Inflammatory macrophage treated with lipopolysaccharide for 4 hours (primary cell): ENCODE measurements at places on chromosomes 2 and 18.

DNA sequence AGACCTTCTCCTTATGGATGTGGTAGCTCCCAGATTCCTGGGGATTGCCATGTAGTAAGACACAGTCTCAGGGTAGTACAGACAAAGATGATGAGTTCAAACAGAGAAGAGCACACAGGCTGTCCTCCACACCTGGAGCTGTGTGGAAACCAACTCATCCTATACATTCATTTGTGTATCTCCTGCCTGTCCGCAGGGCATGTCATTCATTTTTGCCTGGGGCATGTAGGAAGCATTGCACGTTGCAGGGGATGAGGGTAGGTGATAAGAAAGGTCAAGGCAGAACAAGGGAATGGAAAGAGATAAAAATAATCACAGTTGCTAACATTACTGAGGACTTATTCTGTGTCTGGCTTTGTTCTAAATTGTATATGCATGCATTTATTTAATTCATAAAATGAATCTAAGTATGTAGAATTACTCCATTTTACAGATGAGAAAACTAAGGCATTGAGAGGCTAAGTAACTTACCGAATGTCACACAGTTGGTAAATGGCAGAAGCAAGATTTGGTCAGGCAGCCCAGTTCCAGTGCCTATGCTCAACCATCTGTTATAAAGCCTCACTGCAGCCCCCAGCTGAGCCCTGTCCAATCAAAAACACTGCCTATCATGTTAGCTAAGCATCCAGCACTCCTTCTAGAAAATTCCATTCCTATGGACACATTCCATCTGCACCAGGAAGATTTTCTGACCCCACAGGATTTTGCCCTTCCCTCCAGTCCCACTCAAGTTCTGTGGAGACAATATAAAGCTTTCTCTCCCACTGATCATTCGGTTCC lies 81.0 kb downstream of the SUMO1 start:
- DNase-seq, result no peak

DNA sequence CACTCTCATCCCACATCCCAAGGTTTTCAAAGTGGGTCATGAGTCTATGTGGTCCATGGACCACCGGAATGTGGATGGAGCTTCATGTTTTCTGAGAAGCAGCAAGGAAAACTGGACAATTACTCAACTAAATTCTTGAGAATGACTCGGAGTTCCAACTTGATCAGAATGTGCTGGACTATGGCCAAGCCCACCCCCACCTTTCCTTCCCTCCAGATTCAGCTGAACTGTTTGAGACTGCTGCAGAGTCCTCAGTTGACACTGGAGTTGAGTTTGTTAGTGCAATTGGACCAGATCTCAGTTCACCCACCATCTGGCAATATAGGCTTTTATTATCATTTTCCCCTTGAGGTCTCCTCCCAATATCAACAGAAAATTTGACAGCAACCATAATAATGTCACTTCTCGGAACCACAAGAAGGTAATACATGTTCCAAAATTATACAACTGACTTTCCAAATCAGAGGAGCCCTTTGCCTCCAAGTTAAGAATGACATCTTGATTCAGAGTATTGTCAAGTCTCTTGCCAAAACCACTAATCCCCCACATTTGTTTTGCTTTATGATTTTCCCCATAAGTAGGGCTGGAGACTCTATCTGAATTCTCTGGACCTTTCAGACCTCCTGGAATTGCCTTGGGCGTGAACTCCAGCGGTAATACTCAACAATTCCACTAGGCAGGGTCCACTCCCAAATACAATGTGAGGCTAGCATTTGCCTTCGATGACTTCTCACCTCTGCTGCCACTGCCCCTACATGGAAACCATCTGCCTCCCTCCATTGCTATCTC lies 8.8 kb downstream of the COL4A4 start:
- no peak for DNase-seq

DNA sequence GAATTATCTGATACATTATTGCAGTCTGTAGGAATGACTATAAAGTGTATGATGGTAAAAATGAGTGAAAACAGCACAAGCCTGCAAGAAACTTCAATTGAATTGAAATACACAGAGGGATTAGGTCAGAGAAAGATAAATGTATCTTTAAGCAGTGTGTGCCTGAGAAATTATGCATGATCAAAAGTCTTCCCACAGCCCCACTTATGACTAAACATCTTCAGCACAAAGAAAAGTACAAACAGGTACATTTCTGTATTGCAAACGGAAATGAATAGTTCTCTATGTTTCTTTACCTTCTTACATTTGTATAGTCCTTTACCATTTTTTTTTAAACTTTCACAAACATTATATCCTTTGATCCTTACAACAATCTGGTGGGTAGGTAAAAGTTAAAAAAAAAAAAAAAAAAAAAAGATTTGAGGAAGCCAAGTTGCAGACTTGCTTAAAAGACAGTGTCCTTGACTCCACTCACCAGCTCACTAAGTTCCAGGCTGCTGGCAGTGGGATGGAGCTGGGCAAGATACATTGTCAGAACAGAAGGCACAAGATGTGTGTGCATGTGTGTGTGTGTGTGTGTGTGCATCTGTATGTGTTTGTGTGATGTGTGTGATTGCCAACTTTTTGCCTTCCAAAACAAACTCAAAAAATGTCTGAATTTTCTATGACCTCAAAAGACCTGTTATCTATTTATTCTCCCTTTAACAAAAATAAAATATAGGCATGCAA lies 423.7 kb upstream of the ACVR2A start:
- no peak for DNase-seq

GRCh38 chr2:138537170-138537915 lies 35.8 kb downstream of the SPOPL start:
- no peak for DNase-seq

- peak; percentile 29 for DNase-seq
These were observed 36.5 kb downstream of the ZRANB3 start for GRCh38 chr2:135494503-135494902.

DNA sequence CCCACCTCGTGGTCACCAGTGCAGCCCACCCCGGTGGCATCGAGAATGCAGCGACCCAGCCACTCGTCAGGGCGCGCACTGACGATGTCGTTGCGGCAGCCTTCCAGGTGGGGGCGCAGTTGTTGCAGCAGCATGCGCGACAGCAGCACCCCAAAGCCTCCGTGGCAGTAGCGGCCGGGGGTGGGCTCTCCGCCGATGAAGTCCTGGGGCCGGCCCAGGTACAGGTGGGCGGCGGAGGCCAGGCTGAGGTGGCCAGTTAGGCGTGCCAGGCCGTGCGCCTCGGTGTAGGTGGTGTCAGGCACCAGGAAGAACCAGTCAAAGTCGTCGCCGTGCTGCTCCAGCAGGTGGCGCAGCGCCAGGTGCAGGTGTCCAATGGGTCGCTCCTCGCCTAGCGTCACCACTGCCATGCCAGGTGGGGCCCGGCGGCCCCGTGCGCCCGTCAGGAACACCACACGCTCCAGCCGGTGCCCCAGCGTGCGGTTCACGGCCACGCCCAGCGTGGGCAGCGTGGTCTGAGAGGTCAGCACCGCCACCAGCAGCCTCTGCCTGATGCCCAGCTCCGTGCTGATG lies 1.9 kb downstream of the CHPF start:
- DNase-seq, result peak; percentile 52

- no peak for DNase-seq
These were observed 505.5 kb downstream of the GALR1 start for GRCh38 chr18:77755187-77755586.

GRCh38 chr2:232321817-232322559 lies 56.6 kb upstream of the ALPP start:
- no peak for DNase-seq

DNA sequence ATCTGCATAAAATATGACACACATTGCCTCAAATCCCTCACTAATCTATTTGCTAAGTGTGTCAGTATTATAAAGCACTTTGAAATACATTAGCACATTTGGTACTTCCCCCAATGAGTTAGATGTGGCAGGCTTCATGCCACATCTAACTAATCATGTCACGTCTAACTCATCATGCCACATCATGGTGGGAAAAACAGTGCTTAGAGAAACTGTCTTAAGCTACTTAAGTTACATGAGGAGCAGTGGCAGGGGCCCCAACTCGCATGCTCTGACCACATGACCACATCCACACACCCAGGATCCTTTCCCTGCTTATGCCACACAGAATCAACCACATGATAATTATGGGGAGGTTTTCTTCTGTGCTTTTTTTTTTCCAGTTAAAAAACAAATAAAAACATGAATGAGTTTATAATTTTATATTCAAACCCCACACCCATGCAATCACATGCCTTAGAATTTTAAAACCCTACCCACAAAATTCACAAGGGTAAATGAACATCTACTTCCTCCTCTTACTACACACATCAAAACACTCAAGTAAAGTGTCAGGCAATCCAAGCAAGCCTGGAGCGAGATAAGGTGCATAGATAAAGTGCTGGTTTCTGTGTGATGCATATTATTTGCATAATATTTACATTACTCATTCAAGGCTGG lies 1.6 kb downstream of the ABCA12 start:
- no peak for DNase-seq

- peak; percentile 22 for DNase-seq
These were observed 214.2 kb downstream of the CALCRL start for GRCh38 chr2:187233811-187234210.

- DNase-seq, result no peak
These were observed 454.7 kb upstream of the SLC39A10 start for GRCh38 chr2:195202163-195202845.

DNA sequence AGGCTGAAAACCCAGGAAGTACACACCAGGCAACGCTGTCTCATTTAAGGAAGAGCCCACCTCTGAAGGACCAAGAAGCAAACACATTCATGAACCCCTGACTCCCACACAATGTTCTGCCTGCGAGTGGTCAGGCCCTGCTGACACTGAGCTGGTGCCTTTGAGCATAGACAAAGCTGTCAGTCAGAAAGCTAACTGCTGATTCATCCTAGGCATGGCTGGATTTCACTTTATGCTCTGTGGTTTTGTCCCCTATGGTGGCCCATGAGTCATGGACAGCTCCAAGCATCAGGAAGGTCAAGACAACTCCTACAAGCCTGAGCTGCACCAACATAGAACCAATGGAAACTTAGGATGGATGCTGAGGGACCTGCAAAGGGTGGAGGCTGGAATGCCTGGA lies 78.9 kb downstream of the UXS1 start:
- DNase-seq, result peak; percentile 89

DNA sequence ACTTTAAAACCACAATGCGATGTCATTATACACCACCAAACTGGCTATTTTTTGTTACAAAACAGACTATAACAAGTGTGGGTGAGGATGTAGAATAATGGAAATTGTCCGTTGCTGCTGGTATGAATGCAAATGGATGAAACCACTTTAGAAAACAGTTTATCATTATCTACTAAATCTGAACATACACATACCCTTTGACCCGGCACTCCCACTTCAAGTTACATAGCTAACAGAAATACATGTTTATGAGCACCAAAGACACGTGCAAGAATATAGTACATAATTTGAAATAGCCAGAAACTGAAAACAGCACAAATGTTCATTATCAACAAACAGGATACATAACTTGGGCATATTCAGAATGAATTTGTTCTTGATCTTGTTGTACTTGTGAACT lies 206.4 kb upstream of the CHAC2 start:
- no peak for DNase-seq

DNA sequence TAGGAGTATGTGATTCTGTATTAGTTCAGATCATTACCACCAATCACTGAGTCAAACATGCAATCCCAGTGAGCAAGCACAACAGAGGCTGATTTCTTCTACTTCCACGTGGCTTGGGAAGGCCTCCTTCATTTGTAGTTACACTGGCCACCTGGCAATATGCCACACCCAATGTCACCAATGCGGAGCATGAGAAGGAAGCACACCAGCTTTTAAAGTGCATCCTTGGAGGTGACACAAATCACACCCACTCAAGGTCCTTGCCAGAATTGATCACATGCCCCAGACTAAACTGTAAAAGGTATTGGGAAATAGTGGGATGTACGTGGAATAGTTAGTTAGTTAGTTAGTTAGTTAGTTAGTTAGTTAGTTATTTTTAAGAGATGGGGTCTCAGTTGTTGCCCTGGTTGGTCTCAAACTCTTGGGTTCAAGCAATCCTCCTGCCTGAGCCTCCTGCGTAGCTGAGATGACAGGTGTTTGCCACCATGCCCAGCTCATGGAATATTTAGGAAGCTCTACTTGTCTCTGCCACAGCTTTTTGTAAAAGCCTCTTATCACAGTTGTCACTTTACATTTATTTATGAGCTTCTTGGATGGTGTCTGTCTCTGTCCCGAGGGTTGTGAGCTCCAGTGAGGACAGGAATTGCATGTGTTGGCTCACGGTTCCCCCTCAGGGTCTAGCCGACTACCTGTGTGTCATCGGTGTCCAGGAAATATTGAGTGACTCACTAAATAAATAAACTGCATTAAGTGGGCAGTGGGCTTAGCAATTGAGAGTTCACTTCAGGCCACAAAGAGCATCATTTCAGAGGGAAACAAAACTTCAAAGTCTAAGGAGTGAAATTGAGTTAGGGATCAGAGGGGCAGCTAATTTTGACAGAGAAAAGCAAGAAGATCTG lies 28.1 kb upstream of the CAB39 start:
- DNase-seq, result no peak

DNA sequence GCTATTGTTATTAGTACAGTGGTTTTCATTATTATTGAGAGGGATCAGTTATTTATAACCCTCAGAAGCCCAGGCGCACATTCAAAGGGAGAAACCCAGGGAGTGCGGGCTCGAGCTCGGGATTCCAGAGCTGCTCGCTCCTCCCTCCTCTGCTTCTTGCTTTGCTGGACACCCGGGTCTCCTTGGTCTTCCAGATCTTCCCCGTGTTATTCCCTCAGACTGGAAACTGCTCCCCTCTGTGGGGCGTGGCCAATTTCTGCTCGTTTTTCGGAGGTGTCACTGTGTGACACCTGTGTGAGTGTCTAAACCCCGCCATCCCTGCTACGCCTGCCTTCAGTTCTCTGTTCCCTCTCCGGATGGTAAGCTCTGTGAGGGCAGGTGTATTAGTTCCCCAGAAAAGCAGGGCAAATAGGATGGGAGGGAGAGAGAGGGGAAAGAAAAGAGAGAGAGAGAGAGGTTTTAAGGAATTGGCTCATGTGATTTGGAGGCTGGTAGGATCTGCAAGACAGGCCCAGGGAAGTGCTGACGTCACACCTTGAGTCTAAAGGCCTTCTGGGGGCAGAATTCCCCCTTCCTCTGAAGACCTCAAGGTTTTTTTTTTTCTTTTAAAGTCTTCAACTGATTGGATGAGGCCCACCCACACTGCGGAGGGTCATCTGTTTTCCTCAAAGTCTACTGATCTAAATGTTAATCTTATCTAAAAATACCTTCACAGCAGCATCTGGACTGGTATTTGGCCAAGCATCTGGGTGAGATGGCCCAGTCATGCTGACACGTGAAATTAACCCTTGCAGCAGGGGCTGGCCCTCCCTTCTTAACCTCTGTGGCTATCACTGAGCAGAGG lies 457.3 kb upstream of the ID2 start:
- DNase-seq, result no peak

GRCh38 chr2:178277741-178278197 lies 83.5 kb downstream of the OSBPL6 start:
- DNase-seq, result no peak

- no peak for DNase-seq
These were observed 2.9 kb downstream of the CYP26B1 start for GRCh38 chr2:72144632-72145288.

DNA sequence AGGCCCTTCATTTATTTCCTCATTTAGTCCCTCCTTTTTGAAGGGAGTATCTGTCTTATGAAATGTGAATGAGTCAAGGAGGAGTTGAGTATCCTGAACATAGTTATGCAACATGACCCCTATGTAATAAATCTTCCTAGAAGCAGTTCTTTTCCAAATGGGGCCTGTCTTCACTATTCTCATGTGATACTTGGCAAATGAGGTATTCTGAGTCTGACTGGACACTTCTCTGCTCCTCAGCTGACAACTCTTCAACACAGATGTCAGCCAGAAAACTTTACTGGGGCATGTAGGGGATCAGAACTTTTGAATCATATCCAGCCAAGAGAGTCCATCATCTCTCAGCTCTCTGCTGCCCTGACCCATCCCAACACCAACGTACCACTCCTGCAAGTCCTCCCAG lies 291.6 kb downstream of the ZNF385B start:
- DNase-seq, result no peak
